ENCODE measurements at places on chromosomes 1 and 21. TPM values are rescaled to one million over a fixed set of nuclear protein-coding genes. Genes with fewer than 3 reads are reported as not detected.

DNA sequence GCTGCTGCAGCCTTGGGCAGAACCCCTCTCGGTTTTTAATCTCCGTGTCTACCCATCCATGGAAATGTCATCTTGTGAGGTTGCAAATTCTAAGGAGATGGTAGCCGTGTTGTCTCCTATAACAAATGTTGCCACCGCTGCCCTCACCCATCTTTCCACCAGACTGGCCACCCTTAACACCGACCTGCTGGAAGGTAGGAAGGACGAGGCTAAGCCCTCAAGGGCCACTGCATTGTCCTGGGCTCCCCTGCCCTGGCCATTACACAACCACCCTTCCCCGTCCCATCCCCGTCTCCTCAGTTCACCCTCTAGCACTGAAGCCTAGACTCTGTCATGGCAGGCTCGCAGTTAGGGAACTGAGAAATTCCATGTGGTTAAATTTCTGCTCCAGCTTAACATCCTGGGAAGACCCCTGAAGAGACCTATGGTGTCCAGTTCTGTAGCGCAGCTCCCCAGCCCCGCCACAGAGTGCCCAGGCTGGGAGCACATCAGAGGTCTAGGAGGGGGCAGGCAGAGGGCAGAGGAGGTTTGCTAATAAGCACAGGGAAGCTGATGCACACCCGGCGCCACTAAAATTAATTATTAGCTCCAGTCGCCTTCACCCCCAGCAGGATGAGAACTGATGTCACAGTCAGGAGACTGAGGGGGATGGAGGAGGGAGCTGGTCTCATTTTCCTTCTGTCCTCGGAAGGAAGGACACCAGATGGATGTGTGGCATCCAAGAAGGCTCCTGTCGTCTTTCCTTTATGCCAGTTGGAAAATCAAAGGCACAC, 38.3 kb downstream of the STUM start:
- DNase-seq = no peak

DNA sequence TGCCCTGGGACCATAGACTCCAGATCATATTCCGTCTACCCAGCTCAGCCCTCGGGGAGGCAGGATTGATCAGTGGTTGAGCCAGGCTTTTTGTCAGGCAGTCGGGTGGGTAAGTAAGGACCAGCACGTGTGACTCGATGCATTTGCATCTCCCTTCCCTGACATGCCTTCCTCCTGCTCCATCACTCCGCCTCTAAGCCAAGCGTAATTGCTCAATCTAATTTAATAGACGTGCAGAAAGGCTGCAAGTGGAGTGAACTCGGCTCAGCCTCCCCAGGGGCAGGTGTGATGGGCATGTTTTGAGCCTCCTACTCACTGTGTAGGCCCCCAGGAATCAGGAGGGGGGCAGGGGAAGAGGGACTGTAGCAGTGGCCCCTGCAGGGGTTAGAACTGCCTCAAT, 34.6 kb upstream of the GRIK3 start:
- no peak for DNase-seq

DNA sequence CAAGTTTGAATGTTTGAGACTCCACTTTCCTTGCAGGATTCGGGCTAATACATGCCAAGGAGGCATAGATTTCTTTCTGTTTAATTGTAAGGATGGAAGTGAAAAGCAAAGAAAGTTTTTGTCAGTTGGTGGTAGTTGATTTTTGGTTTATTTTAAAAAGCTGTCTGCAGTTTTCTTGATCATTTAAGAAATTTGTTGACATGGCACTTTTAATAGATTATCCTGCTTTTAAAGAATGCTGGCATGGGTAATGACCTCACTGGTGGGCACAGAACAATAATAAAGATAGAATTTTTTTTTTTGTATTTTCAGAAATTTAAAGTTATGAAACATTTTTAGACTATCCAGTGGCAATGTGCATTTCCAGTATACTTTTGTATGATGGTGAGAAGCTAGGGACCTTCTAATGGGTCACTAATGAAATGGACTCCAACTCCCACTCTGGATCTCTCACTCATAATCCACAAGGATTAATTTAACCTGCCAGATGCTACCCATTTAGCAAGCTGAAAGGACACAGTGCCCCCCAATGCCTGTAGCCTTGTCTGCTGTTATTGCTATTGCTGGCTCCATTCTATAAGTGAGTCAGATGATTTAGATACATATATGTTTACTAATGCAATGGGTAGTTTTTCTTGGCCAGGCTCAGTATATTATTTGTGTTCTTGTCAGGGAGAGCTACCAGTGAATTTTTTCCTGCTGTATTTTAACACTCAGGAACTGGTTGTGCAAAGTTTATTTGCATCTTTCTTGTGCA, 190.2 kb upstream of the SGIP1 start:
- DNase-seq = peak; percentile 25

DNA sequence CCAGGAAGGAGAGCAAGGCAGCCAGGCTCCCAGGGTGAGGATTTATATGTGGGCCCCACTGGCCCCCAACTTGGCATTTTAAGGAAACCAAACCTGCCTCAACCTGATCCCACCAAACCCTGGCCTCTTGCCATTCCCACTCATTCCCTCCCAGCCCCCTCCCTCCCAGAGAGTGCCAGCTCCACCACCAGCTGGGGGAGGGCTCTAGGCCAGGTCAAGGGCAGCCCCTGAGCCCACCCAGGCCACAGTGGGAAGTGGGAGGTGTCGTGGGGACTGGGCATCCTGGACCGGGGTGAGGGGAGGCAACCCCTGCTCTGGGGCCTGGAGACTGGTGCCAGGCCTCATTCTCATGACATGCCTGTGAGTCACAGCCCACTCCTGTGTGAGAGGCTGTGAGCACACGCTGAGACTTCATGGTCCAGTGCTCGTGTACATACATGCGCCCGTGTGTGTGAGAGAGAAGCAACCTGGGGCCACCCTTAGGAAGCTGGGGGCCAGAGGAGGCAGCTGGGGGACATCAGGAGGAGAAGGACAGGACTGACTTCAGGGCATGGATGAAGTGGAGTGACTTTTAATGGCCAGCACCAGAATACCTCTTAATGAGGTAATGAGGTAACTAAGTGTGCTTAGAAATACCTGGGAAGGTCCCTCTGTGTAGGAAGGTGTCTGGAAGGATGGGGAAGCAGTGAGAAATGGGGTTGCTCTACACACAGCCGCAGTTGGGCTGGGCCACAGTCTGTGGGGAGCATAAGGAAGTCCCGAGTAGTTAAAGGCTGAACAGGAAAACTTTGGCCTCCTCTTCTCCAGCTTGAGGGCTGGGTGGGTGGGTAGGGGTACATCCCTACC, at the start of gene S100A2:
Gene S100A2 (minus strand): TSS at position 316 of the 846 bp plus-strand sequence. CDS start 1,967 bp downstream, outside the sequence.
- peak; percentile 96 for DNase-seq

GRCh38 chr21:44024887-44025353, 12.8 kb downstream of the TRAPPC10 start:
- DNase-seq = no peak

DNA sequence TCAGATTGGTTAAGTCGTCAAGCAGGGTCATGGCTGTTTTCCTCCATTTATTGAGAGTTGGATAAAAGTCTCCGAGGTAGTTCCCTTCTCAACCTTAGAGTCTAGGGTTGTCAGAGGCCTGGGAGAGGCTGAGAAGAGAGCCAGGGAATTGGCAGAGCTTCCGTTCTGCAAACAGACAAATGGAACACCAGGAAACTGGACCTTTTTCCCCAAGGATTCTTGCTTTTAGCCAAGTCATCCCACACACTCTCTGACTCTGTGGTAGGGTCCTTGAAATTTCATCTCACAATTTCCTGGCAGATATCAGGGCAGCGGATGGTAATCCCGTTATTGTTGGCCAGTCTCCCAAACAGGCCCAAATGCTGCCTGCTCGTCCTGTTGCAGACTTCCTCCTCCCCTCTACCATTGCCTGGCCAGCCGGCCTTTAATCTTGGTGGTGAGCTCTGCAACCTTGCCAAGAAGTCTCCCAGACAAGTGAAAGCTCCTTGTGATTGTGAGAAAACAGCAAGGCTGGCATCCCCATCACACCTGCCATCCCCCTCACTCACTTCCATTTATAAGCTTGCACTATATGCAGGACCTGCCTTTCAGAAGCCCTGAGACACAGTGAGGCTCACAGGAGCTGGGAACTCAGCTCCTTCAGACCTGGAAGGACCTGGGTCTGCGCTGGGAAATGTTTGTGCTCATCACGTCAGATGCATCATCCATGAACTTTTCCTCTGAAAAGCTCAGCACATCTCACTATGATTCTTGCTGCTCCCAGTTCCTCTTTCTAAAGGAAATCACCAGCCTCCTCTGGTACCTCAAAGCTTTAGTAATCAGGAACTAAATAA, 13.7 kb upstream of the SRP9 start:
- peak; percentile 93 for DNase-seq

- DNase-seq = no peak
Observed at GRCh38 chr1:27353629-27354028, 11.8 kb downstream of the SYTL1 start.

DNA sequence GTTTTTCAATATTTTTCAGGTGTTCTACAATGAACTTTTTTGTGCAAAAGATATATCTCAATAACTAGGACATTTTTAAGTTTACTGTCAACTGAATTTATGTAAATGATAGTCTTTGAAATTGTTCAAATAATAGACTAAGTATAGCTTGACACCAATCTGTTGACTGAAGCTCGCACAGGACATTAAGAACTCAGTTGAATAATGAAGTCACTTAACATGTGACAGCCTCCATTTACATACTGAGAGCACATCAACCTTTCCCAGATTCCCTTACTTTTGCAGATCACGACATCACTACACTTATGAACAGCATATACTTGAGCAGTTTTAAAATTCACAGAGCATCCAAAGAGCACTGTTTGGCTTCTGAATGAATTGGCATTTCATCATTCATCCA, 268.2 kb downstream of the LRRC7 start:
- DNase-seq = no peak

- DNase-seq = peak; percentile 57
Observed at GRCh38 chr1:172662464-172663109, 3.7 kb downstream of the FASLG start.

DNA sequence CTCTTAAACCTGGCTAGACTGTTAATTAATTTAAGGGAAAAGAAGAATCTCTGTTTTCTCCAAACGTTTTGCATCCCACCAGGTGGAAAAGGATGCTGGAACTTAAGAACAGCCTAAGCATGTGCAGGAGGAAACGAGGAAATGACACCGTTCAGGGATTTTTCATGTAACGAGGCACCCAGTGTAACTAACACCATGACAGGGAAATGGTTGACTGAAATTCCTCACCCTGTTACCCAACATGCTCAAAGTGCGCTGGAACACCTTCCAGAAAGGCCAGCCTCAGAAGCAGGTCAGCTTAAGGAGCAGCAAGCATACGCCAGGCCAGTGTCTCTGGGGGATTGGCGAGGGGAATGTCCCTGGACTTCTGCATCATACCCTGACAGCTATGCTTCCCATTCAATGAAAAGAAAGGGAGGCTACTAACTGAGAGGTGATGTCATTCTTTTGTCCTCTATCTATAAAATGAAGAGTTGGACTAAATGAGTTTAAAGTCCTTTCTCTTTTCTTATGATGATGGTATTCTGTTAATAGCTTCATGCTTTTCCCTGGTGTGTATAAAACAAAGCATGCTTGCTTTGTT, 21.6 kb downstream of the TNN start:
- DNase-seq = no peak

GRCh38 chr1:216144661-216145450, 278.4 kb downstream of the USH2A start:
- no peak for DNase-seq

- DNase-seq = no peak
Observed at GRCh38 chr1:26171084-26172072, at the start of gene ZNF593OS. Gene ZNF593OS (minus strand): TSS chr1:26171832. CDS start chr1:26171661, 171 bp downstream.

GRCh38 chr21:25133939-25134338, 473.3 kb downstream of the MRPL39 start:
- DNase-seq = no peak

- DNase-seq = no peak
Observed at GRCh38 chr1:59978511-59978910, 51.9 kb upstream of the CYP2J2 start.

DNA sequence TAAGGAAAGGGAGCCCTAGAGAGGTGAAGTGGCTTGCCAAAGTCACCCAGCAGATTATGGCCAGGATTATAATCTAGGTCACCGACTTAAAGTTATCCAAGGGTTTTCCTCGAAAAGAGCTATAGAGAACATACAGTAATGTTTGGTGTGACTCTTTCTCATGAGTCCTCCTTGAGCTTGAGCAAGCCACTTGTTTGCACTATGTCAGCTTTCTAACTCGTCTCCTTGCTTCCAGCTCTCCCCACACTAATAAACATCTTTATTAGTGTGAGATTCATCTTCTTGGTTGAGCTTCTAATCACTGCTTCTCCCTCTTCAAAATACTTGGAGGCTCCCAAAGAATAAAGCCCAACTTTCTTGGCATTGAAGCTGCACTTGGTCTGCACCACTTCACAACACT, 390.0 kb upstream of the USP24 start:
- DNase-seq = no peak

DNA sequence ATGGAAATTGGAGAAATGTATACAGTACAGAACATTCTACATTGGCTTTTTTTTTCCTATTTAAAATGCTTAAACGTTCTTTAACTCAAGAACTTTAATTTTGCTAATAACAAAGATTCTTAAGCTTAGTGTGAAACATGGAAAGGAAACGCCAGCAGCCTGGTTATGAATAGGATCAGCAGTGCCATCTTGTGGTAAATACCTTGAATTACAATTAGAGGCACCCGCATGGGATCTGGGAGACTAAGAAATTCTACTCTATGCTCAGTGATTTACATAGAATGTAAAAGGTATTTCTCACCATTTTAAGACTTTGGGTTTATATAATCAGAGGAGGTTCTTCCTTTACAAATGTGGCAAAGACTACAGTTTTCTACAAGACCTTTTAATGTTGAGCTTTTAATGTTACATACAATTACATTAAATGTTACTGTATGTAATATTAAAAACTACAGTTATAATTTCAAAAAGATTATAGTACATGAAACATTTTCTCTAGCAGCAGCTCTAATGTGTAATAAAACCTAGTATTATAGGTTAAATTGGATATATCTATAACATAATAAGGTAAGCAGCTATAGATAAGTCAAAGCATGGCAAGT, 32.1 kb upstream of the APOBEC4 start:
- DNase-seq = no peak

DNA sequence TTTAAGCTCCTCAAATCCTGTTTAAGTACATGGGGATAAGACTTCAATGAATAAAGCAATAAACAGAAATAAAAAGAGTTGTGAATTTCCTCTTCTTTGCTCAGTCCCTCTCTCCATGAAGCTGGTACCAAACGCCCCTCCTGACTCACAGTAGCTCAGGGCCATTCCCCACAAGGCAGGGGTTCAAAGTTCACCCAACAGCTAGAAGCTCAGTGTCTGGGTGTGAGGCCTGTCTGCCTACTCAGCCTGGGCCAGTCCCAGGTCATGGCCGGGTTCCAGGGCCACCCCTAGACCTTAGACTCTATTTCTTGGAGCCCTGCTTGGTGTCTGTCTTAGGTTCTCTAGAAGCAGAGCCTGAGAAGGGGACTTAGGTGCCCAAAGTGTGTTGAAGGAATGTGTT, 251.5 kb downstream of the GRIK3 start:
- no peak for DNase-seq

GRCh38 chr1:104189207-104189606, 439.5 kb downstream of the AMY1C start:
- no peak for DNase-seq

- DNase-seq = peak; percentile 89
Observed at GRCh38 chr1:228669242-228669585, 66.1 kb upstream of the RHOU start.

Gene ADAMTS5
- 10.3 TPM for total RNA-seq

Gene ZNF593OS
- total RNA-seq = not detected

Gene ASTN1
- total RNA-seq = not detected

Gene RPL22
- total RNA-seq = 264 TPM

Gene FMO1
- not detected for total RNA-seq

Gene OR2M3
- not detected for total RNA-seq

Gene LHX8
- 0.79 TPM for total RNA-seq

Gene FCRL4
- total RNA-seq = not detected

Gene KCNE2
- not detected for total RNA-seq

Gene MX2
- 2.8 TPM for total RNA-seq

Measured in MG63 (cell line).